Hindlimb muscle (tissue), 1 donor: ENCODE measurements at places on chromosomes 2 and 18.

GRCh38 chr2:33602201-33602830, 3.2 kb upstream of the FAM98A start:
- no peak for DNase-seq

- no peak for DNase-seq
These were observed 212.2 kb downstream of the CAMKMT start for GRCh38 chr2:44573996-44574395.

DNA sequence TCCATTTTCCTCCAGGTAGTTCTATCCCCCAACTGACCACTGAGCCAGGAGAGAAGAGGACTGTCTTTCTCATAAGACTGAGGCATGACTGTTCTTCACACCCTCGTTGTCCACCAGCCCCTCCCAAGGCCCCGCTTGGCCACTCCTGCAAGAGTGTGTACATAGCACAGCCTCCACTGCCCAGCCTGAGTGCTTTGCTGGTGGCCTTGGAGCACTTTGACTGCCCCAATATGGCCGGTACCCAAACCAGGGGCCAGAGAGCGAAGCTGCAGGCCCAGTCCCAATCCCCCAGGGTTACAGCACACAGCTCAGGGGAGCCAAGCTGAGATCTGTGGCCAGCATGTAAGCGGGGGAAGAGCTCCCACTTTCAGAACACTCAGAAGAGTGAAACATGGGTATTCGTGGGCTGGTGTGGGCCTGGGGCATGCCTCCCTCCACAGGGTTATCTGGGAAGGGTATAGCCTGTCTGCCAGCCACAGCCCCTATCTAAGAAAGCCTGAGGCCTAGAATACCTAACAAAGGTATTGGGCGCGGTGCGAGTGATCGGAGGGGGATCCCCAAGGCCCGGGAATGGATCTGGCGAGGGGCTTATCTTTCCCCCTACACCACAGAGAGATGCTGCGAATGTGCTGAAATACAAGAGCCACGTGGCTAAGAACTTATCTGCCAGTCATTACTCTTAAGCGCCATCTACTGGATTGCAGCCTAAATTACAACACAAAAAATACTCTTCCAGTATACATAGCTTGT, 163.8 kb downstream of the WDPCP start:
- no peak for DNase-seq

- no peak for DNase-seq
These were observed 302.5 kb upstream of the EPC2 start for GRCh38 chr2:148342086-148342485.

DNA sequence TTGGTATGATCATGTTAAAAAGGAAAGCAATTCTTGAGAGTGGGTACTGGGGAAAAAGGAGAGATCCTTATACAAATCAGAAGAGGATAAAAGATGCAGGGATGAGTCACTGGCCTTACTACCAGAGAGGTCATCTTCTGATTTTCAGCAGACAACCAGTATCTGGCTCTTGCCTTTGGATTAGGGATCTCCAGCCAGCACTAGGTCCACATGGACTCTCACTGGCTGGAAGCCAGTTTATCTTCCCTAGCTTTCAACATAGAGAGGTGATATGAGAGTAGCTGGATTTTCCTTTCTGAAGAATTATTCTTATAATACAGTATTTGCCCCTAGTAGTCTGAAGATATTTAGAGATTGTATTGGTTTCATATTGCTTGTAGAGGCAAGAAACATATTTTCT, 30.2 kb downstream of the CERKL start:
- DNase-seq, result no peak

DNA sequence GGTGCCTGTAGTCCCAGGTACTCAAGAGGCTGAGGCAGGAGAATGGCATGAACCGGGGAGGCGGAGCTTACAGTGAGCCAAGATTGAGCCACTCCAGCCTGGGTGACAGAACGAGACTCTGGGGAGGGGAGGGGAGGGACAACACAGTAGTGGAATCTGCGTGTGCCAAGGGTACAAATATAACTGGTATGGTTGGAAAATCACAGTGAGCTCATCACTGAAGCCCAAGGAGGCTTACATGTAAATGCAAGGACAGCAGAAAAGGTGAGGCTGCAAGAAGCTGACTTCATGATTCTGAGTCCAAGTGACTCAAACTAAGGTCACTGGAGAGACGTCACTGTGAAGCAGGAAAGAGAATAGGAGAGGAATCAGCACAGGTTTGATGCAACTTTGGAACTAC, 9.2 kb downstream of the SEPTIN10 start:
- no peak for DNase-seq

GRCh38 chr2:48870503-48870902, 115.0 kb upstream of the LHCGR start:
- no peak for DNase-seq

DNA sequence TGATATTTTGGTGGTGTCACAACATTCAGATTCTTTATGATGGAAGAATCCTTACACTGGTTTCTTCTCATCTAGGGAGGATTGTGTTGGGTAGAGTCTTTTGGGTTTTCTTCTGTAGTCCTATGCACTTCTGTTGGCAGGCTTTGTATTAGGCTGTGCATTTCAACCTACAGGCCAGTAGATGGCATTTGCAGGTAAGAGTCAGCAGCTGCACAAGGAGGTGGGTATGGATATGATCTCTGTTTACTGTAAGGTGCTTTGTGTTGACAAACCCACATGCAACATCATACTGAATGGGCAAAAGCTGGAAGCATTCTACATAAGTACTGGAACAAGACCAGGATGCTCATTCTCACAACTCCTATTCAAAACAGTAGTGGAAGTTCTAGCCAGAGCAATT, 656.8 kb downstream of the METTL4 start:
- DNase-seq, result no peak

- DNase-seq, result peak; percentile 83
These were observed 81.7 kb upstream of the TAF1B start for GRCh38 chr2:9761577-9761976.

DNA sequence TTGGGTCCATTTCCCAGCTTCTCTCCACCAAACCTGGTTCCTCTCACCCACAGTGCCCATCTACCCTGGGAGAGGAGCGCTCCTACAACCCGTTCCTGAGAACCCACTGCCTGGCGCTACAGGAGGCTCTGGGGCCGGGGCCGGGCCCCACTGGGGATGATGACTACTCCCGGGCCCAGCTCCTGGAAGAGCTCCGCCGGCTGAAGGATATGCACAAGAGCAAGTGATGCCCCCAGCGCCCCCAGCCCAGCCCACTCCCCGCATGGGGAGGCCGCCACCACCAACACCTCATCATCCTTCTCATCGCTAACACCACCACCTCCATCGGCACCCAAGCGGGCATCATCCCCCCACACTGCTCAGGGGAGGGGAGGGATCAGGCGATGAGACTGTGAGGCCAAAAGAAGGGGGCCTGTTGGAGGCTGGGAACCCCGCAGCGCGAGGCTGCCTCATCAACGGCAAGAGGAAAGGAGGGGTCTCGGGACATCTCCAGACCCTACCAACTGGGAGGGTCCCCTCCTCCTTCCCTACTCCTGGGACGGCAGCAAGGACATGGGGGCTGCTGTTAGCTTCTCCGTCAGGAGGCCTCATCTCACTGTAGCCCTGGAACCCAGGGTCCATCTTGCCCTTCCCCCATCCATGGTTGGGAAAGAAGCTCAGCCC, 11.8 kb upstream of the CATIP start:
- no peak for DNase-seq

DNA sequence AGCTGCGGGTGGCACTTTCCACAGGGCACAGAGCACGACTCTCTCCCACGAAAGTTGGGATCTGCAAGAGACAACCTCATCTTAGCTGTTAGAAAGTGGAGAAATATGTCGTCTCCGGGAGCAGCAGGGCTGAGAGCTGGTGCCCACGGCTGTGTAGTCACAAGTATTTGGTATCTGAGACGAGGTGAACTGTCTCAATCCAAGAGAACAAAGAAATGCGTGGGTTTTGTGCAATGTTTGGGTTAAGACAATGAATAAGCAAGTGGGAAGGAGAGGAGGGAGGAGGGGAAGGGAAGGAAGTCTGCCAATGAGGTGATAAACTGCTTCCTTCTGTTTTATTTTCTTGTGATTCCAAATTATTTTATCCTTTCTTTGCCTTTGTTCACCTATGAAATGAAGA, 18.0 kb downstream of the DYTN start:
- no peak for DNase-seq

- DNase-seq, result no peak
These were observed 61.4 kb downstream of the KCTD18 start for GRCh38 chr2:200448455-200448854.

- DNase-seq, result no peak
These were observed 10.9 kb downstream of the SH2D6 start for GRCh38 chr2:85429213-85429923.

- DNase-seq, result no peak
These were observed 592.3 kb upstream of the ID2 start for GRCh38 chr2:8089596-8089995.

DNA sequence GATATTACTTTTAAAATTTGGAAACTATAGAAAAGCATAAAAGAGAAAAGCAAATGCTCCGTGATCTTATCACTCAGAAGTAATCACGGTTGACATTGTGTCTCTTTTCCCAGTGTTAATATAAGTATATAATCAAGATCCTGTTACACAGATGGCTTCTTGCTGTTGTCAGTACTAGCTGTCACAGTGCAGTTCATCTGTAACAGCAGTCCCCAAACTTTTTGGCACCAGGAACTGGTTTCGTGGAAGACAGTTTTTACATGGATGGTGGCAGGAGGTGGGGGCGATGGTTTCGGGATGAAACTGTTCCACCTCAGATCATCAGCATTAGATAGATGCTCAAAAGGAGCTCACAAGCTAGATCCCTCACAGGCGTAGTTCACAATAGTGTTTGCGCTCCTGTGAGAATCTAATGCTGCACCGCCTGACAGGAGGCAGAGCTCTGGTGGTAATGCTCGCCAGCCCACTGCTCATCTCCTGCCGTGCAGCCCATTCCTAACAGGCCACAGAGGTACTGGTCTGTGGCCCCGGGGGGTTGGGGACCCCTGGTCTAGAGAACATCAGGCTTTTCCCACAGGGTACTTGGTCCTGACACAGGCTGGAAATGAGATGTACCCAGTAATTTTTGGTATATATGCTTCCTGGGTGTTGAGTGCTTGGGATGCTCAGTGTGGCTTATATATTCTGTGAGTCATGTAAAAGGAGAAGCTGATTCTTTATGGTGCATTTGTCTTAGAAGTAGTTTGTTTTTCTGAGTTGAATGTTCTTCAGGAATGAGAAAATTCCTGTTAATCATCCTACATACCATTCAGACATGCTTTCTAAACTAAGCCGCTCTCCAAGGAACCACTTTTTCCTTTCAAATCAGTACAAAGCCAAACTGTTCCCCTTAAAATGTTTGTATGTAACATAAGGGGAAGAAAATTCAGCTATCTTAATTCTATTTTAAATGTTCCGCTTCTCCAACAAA, 121.8 kb downstream of the NCK2 start:
- no peak for DNase-seq

DNA sequence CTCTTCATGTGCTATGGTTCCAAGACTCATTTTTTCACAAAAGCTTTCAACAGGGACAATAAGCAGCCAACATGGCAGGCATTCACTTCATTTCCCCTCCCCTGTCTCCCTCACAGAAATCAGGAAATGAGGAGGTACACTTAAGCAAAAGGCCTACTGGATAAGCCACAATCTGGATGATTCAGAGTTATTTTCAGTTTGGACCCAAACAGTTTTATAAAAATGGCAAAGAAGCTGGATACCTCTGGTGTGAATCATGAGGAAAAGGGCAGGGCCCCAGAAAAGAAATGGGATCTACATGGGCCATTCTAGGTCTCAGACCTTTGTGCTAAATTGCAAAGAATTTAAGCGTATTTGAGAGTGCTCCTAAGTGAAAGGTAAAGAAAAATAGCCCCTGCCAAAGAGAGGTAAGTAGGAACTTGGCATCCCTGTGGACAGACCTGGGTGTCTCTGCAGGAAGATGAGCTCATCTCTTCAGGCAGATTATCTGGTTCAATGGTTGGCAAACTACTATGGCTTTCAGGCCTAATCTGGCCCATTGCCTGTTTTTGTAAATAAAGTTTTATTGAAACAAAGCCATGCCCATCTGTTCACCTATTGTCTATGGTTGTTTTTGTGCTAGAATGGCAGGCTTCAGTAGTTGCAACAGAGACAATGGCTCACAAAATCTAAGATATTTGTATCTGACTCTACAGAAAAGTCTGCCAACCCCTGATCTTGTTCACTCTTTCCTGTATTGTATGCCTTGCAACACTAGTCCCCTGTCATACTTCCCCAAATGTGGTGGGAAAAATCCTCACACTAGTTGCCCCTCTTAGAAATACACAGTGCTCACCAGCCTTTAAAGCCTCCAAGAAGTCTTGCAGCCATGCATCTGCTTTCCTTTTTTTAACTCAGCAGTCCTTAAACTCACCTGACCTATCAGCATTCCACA, 315.0 kb downstream of the ALK start:
- no peak for DNase-seq

GRCh38 chr2:17672583-17673317, 80.9 kb downstream of the SMC6 start:
- no peak for DNase-seq

DNA sequence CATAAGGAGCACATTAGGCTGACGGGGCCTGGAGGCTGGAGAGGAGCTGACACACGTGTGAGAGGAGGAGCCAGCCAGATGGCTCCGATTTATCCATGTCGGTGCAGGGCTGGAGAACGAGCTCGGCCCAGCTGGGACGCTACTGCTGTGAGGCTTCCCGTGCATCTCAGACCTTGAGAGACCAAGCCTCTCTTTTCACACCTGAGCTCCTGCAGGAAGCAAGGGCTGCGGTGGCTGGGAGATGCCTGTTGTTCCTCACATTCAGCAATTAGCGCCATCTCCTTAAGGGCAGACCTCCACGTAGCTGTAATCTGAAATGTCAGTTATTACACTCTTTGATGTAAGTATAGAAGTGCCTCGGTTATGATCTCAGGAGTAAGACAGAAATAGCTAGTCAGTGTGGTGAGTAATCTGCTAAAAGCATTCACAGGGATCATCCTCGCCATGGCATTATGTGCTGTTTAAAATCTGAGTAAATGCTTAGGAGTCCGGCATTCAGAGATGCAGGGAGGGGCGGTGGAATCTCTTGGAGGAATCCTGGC, 107.9 kb downstream of the PRKCE start:
- peak; percentile 71 for DNase-seq

DNA sequence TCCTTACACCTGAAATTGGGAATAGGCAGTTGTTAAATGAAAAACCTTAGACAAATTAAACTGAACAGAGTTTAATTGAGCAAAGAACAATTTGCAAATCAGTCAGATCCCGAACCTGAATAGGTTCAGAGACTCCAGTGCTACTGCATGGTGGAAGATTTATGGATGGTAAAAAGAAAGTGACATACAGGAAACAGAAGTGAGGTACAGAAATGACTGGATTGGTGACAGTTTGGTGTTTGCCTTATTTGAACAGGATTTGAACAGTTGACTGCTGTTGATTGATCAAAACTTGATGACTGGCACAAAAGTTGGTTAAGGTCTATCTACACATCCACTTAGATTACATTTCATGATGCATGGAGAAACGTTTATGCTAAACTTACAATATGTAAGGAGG, 248.8 kb downstream of the HNMT start:
- no peak for DNase-seq

DNA sequence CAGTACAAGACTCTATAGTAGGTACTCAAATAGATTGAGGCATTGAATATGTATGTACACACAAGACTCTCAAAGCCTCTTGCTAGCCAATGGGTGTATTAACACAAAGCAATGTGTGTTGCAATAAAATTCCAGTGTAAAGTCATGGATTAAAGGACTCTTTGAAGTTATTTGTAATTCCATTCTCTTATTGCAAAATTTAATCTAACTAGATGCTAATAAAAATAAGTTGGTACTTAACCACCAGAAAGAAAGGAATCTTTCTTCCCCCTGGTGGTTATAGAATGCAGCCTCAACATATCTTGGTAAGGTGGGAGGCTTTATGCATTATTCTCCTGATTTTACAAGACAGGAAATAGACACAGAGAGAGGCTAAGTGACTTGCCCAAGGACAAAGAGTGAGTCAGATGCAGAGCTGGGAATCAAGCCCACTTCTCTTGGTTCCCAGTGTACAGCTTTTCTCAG, 18.0 kb downstream of the LRP1B start:
- DNase-seq, result no peak
